ENCODE measurements at places on chromosomes 11 and 22.
A peak's percentile ranks its signal among the peaks of the same experiment; 100 is the strongest.

GRCh38 chr11:112320668-112321067, 60.0 kb upstream of the PLET1 start:
- DNase-seq: no peak

GRCh38 chr22:49672014-49672516, 155.6 kb downstream of the BRD1 start:
- DNase-seq: no peak

DNA sequence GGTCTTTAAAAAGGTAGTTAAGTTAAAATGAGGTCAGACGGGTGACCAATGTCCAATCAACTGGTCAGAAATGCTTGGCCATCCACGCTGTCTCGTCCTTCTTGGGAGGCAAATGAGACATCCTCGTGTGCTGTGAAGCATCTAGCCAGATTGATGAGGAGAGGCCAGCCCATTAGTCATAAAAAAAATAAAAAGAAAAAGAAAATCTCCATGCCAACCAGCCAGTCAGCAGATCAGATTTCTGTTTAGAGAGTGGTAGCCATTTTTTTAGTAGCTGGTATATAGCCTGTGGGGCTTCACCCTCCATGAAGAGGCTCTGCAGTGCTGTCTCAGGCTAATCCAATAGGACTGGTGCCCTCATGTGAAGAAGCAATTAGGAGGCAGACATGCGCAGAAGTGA, 343.1 kb upstream of the SYN3 start:
- DNase-seq: no peak

DNA sequence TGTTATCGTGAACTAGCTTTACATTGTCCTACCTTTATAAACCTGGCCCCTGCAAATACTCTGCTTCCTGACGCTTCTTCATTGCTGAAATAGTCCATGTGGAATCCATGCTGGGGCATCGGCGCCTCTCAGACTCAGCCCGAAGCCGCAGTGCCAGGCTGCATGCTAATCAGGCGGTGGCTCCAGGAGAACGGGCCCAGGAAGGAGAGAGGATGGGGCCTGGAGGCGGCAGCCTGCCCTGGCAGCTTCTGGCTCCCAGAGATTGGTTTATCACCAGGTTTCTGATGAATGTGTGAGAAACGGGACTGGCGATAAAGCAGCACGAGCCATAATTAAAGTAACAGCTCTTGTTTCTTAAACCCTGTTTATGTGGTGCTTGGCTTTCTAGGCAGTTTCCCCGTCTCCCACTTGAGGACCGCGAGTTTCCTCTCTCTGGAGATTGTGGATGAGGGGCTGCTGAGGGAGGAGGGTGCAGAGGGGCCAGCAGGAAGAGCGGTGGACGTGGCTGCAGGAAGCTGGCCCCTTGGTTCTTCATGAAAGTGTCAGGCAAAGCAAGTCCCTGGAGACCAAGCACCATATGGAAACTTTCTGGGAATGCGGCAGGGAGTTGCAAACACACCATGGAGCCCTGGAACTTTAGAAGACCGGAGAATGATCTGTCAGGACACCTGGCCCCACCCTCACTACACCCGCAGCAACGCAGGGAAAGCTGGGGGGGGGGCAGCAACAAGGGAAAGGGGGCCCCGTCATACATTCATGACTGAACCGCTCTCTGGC, 93.4 kb downstream of the NTM start:
- no peak for DNase-seq

DNA sequence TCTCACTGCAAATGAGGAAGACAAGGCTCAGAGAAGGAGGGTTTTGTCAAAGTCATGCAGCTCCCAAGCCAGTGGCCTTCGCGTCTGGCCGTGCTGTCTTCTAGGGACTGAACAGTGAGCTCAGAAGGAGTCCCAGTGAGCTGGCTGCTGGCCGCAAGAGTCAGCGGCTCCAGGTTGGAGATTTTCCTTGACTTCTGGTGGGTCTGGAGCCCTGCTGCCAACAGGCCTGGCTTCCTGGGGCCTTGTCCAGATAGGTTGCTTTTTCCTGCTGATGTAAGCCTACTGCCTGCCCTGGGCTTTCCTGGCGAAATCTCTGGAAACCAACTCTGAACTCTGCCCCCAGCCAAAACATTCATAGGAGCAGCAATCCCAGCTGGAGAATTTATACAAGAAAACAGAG, 272.7 kb upstream of the CADM1 start:
- no peak for DNase-seq

DNA sequence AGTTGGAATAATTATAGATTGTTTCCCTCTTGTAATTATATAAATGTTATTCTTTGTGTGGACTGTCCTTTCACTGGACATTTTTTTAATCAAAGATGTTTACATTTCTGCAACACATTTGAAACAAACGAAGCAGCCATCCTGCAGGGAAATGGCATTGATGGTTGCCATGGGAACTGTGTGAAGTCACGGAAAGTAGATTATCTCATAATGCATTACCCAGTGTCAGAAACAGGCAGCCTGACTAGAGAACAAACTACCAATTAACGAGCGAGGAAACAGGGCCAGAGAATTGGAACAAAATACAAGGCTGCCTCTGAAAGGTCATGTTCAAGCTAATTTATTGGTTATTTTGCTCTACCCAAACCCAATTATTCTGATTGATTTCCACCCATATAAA, 96.9 kb upstream of the LARGE1 start:
- no peak for DNase-seq

GRCh38 chr11:64253481-64253880, 2.2 kb downstream of the PLCB3 start:
- DNase-seq: no peak

GRCh38 chr22:41888627-41889200, 26.2 kb downstream of the SHISA8 start:
- DNase-seq: no peak

DNA sequence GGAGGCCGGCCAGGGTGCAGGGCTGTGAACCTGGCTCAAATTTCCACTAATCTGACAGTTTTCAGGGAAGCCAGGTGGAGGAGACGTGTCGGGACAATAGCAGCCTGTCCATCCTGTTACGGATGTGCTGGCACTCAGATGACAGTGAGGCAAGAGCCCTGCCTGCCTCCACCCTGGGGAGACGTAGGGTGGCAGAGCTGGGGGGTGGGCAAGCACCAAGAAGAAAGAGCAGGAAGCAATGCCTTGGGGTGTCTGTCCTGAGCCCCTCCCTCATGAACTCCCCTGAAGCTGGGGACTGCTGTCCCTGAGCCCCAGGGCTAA, 10.0 kb upstream of the TRIM29 start:
- DNase-seq: no peak

DNA sequence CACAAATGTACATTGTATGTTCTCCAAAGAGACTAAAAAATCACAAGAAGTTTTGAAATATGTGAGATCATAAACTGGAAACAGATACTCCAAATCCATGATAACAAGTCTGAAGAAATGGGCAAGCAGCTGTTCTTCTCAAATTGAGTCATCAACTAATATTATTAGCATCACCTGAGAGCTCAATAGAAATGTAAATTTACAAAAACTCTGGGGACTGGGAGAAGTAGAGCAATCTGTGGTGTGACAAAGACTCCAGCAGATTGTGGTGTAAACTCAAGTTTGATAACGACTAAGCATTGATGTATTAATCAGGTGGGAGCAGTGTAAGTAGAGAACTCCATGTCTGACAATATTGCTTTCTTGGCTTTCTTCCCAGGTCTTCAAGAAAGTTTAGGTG, 53.2 kb downstream of the GLYATL1 start:
- no peak for DNase-seq

- DNase-seq: peak; percentile 70
Observed at GRCh38 chr11:74726547-74727182, 4.6 kb downstream of the CHRDL2 start.

DNA sequence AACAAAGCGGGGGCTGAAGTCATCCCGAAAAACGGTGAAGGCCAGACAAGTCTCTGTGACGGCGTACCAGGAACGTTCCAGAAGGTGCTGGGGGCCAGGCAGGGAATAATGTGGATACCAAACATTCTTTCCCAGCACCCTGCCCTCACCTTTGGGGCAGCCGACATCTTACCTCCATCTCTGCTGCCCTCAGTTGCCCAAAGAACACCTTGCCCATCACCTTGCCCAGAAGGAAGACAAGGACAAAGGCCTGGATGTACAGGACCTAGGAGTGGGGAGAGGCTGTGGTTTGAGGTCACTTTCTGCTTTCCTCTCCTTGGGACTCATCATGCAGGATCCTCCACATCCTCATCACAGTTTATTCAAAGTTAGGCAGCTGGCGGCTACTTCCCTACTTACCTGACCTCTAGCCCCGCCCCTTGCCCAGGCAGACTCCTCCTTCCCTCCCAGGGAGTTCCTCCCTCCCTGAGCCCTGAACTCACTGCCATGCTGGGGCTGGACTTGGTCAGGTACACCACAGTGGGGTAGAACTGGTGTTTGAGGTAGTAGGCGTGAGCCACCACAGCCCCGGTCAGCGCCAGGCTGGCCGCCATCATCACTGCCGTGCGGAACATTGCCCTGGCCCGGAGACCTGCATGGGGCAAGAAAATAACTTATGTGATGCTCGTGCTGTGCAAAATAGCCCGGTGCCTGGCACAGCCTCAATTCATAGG, 1.2 kb downstream of the SYVN1 start:
- no peak for DNase-seq

DNA sequence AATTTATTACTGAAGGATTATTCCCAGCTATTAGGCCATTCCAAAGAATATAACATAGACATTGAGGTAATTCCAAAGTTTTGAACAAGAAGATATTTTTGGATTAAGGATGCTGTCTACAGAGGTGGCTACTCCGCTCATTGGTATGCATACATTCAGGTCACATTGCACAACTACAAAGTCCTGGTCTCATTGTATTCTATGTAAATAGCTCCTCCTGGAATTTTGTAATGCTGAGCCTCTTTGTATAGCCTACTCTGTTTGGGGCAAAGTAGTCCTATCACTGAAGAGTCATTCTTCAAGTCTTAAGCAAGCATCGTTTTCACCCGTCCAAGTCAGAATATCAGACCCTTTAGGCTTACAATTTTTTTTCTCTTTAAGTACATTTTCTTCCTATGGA, 142.4 kb downstream of the KIF18A start:
- no peak for DNase-seq

GRCh38 chr11:123143921-123144320, 51.1 kb downstream of the CLMP start:
- no peak for DNase-seq

DNA sequence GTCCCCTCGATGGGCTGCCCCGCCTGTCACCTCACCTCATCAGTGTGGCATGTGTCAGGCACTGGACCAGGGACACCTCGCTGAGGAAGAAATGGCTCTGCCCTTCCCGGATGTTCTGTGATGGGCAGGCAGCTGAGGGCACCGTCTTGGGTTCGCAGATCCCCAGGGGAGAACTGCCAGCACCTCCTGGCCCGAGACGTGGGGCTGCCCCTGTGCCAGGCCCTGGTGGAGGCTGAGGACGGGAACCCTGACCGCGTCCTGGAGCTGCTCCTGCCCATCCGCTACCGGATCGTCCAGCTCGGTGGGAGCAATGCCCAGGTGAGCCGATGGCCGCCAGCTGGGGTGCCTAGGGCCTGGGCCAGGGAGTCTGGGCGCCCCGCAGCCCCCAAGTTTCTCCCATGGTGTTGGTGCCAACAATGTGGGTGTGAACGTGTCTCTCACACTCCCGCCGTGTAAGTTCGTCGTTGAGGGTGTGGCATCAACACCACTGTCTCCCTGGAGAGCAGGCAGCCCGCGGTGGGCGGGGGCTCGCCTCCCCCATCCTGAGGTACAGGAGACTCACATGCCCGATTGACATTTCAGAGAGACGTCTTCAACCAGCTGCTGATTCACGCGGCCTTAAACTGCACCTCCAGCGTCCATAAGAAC, 7.3 kb upstream of the GTSE1 start:
- DNase-seq: no peak

GRCh38 chr22:38110008-38110862, at the start of gene BAIAP2L2:
TSS of gene BAIAP2L2 (minus strand) at chr22:38110684. CDS start at chr22:38110525, 159 bp downstream.
- no peak for DNase-seq

- no peak for DNase-seq
Observed at GRCh38 chr11:121793291-121793690, 322.7 kb downstream of the BLID start.

DNA sequence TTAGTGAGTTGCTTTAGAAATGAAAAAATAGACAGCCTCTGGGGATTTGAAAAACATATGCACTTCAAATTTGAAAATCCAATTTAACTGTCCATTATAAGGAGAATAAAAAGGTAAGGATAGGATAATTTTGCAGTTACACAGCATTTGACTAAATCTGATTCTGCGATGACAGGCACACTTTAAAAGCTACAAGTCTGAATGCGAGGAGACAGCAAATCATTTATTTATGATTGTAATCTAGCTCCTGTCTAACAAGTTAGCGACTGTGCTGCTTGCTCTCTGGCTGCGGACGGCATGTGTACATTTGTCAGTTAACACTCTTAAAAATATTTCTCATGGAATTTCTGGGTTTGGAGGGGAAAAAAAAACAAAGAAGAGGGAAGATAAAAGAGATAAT, 514.8 kb downstream of the MN1 start:
- no peak for DNase-seq

GRCh38 chr11:93517611-93518010, 25.6 kb downstream of the SMCO4 start:
- no peak for DNase-seq

- no peak for DNase-seq
Observed at GRCh38 chr22:29258407-29259252, 9.2 kb downstream of the RHBDD3 start.

GRCh38 chr11:17652556-17652955, 66.8 kb upstream of the MYOD1 start:
- DNase-seq: no peak

GRCh38 chr22:40157330-40157945, 20.3 kb upstream of the TNRC6B start:
- no peak for DNase-seq

DNA sequence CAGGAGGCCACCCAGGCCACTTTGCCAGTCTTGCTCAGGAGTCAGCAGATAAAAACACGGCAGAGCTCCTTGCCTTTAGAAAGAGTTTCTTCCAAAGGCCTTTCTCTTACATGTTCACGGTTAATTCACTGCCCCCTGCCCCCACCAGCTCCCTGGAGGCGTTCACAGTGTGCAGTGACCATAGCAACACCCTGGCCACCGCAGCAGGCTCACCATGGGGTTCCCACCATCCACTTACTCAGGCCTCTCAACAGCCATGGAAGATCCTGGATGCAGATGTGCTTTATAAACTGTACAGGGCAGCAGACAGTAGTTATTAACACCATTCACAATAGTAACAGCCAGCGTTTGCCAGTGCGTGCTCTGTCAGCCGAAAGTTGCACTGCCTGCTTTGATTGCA, 10.6 kb upstream of the MYO7A start:
- DNase-seq: no peak

- no peak for DNase-seq
Observed at GRCh38 chr11:10325277-10326011, 20.6 kb downstream of the ADM start.

GRCh38 chr11:80054582-80055165, 613.8 kb upstream of the TENM4 start:
- no peak for DNase-seq

GRCh38 chr11:79541466-79541865, 100.6 kb upstream of the TENM4 start:
- DNase-seq: no peak

DNA sequence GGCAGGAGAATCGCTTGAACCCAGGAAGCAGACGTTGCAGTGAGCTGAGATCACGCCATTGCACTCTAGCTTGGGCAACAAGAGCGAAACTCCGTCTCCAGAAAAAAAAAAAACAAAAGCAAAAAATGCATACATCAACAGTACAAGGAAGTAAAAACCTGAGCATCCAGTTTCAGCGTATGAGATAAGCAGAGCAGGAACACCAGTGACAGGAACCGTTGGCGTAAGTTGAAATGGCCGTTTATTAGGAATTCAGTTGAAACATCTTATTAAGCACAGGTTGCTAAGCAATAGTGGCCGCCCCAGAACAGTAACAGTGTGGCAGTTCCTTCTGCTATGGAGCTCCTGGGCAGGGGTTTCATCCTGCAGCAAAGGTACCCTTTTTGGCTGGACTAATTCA, 4.0 kb upstream of the L3MBTL2 start:
- DNase-seq: no peak

GRCh38 chr11:111419641-111420327, 40.7 kb upstream of the POU2AF1 start:
- peak; percentile 50 for DNase-seq
